ENCODE measurements at places on chromosomes 7 and 10.

GRCh38 chr10:129709627-129710509 is 242.8 kb downstream of the MGMT start:
- no peak for DNase-seq

GRCh38 chr7:36048141-36048901 is 104.7 kb upstream of the EEPD1 start:
- no peak for DNase-seq

DNA sequence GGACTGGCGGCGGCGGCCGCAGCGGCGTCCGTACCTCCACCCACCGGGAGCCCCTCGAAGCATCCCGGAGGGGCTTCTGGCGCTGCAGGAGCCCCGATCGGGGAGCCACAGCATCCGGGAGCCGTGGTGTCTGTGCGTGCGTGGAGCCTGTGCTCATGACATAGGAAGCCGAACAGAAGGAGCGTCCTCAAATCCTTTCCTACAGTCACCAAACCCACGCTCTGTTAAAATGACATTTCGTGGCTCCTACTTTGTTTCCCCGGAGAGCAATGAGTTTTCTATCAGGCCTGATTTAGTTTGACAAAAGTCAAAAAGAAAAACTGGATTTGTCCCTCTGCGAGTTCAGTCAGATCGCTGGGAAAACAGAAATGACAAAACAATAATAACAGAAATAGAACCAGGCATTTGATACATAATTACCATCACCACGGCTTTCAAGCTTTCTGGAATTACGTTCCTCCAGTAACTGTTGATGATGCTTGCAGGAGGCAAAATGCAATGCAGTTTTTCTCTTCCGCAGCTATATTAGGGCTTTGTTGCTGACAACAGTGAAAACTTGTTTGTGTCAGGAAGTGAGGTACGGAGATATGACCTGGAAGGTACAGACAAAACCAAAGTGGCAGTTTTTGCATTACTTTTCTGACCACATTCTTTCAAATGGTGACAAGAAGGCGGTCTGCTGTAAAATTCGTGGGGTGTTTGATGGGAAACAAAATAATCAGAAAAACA is 219.3 kb upstream of the MKLN1 start:
- DNase-seq = no peak

DNA sequence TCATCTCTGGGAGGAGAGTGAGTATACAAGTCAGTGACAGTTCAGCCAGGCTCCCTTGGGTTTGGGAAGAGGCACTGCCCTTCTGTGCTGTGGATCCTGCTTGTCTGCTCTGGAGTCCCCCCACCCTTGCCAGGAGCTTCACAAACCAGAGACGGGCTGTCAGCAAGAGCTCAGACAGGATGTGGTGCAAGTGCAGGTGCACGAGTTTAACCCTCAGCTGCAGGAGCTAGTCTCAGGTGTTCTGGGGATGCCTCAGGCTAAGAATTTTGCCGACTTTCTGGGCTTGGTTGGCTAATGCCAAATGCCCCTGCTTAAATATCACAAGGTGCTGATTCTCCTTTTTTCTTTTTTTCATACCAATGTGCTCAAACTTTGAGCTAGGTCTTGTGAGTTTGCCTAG is 22.3 kb downstream of the ZNF783 start:
- DNase-seq = peak; percentile 37

- peak; percentile 73 for DNase-seq
Observed at GRCh38 chr10:3067118-3067858, at the start of gene PFKP. PFKP (plus strand) TSS chr10:3067548; CDS start chr10:3067596, 48 bp downstream.

- no peak for DNase-seq
Observed at GRCh38 chr10:37654466-37654865, 202.9 kb downstream of the ZNF248 start.
